ENCODE measurements at places on chromosomes 5 and 9. TPM values are rescaled to one million over a fixed set of nuclear protein-coding genes. Genes with fewer than 3 reads are reported as not detected.

Gene SLC25A46
- total RNA-seq = 29.8 TPM

Gene AIF1L
- total RNA-seq = 1.1 TPM

Gene ITGA2
- total RNA-seq = 29.0 TPM

Gene LIFR
- 6.5 TPM for total RNA-seq

Gene ANKRD18A
- 4.9 TPM for total RNA-seq

Gene TMEM161B
- 10.3 TPM for total RNA-seq

Gene SLC6A3
- 0.15 TPM for total RNA-seq

Data from A549 treated with RU486 at 1 μM for 4 hours (cell line).